ENCODE measurements at places on chromosomes 16 and 17.

- DNase-seq = no peak
Measured at GRCh38 chr17:7610641-7611040, 4.1 kb downstream of the FXR2 start.

GRCh38 chr17:70104791-70105523 lies 29.9 kb downstream of the KCNJ16 start:
- no peak for DNase-seq

- no peak for DNase-seq
Measured at GRCh38 chr17:51951741-51952140, 206.8 kb downstream of the CA10 start.

DNA sequence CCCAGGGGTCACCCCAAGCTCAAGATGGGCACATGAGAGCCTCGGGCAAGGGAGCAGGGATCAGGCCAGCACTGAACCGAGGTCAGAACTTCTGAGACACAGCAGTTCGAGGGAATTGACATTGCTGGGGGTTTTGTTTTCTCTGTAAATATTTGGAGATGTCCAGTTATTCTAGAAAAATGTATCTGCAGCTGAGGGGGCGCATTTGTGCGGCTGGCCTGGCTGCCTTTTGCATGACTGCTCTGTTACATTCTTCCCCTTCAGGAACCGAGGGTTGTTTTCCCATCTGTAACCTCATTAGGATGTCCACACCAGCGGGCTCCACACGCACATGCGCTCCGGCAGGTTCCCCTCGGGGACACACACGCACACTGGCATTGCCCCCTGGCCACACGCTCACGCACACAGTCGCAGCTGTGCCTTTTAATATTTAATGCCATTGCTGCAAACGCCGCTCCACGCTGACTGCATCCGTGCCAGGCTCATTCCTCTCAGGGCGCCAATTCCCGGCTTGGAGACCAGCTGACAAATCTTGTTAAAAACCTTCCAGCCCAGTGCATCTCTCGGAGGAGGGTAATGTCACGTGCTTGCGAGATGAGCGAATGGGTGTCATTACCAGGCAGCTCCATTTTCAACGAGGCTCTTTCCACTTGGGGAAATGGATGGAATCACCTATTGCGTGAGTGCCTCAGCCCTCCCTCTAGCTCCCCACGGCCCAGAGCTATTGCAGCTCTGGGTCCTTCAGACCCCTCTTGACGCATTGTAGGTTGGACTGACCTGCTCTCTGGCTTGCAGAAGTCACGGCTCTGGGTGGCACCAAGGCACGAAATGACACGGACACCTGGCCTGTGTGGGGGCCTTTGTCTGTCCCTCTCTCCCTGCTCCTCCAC lies 13.1 kb downstream of the CCR7 start:
- DNase-seq = no peak

- no peak for DNase-seq
Measured at GRCh38 chr17:76427501-76428231, 25.3 kb downstream of the UBE2O start.

GRCh38 chr17:1705004-1705403 lies 5.2 kb downstream of the TLCD2 start:
- DNase-seq = no peak

DNA sequence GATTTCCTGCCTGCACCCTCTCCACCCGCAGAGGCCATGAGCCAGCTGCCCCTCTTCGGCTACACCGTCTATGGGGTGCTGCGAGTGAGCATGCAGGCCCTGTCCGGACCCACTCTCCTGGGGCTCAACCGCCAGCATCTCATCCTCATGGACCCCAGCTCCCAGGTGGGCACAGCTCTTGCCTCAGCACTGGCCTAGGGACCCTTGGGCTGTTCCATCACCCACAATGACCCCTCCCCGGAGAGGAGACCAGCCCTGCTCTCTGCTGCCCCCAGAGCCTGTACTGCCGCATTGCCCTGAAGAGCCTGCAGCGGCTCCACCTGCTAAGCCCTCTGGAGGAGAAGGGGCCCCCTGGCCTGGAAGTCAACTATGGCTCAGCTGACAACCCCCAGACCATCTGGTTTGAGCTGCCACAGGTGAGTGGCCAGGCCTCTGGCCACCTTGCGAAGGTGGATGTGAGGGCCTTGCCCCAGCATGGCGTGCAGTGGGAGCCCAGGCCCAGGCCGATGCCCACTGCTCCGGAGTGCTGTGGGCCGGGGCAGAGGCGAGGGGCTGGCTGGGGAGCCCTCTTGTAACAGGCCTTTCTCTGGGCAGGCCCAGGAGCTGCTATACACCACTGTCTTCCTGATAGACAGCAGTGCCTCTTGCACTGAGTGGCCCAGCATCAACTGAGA lies 7.3 kb upstream of the SMIM5 start:
- no peak for DNase-seq

DNA sequence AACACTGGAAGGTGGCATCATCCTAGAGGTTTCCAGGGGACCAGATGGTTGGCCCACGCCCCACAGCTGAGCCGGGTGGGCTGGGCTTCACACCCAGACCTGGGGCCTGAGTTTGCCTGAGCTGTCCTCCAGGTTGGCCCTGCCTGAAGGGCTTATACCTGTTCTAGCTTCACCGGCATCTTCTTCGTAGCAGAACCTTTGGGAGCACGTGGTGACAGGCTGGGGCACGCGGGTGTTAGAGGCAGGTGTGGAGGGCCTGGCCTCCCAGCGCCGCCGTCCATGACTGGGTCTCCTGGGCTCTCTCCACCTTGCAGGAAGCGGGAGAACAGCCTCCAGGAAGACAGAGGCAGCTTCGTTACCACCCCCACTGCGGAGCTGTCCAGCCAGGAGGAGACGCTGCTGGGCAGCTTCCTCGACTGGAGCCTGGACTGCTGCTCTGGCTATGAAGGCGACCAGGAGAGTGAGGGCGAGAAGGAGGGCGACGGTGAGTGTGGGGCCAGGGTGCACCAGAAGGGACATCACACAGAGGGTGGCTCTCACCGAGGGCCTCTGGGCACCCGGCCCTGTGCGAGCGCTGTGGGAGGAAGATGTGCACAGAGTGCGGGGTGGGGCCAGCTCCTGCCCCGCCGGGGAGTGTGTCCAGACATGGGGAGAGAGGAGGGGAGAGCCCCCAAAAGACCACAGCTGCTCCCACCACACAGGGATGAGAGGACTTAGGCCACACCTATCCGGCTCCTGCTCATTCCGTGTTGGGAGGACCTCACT lies 4.6 kb upstream of the TEDC2 start:
- DNase-seq = no peak

- DNase-seq = no peak
Measured at GRCh38 chr17:8020776-8021564, 17.9 kb upstream of the ALOX15B start.

GRCh38 chr17:38707678-38708351 lies 2.7 kb downstream of the MLLT6 start:
- no peak for DNase-seq

GRCh38 chr16:57988929-57989328 lies 11.5 kb downstream of the ZNF319 start:
- DNase-seq = peak; percentile 9

DNA sequence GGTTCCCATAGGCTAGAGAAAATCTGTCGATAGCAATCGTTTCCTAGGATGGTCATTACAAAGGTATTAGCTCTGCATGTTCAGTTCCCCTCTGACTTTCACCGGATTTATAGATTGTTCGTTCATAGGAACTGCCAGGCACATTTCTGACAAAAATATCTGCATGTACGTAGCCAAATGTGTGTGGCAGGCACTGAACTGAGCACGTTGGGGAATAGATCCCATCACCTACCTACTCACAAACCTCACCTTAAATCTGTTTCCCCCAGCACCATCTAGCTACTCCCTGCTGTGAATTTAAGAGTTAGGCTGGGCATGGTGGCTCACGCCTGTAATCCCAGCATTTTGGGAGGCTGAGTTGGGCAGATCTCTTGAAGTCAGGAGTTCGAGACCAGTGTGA lies 64.5 kb upstream of the TANC2 start:
- DNase-seq = no peak

- DNase-seq = no peak
Measured at GRCh38 chr17:17723354-17724261, 42.4 kb downstream of the RAI1 start.

DNA sequence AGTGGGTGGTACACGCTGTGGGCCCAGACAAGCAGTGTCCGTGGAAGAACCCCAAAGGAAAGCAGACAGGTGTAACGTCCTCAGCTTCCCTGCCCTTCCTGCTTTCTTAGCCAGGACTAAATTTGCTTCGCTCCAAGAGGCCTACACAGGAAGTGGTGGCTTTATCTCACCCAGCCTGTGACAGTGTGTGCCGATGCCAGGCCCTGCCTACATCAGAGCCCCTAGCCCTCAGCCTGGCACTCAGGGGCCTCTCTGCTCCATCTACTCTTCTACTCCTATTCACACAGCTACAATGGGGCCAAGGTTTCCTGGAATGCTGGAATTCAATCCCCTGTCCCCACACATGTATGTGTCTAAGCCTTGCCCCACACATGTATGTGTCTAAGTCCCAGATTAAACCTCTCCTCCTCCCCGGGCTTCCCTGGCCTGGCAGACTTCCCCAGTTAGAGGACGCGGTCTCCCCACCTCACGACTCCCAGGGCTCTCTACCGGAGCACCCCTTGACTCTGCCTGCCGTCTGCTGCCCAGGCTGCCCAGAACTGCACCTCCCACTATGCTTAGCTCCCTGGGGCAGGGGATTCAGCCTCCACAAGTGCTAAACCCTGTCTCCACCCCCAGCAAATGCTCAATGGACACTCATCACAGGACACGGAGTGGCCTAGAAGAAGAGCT lies 8.2 kb downstream of the PGAP3 start:
- DNase-seq = no peak

GRCh38 chr17:80793421-80793820 lies 198.2 kb upstream of the CHMP6 start:
- DNase-seq = no peak

DNA sequence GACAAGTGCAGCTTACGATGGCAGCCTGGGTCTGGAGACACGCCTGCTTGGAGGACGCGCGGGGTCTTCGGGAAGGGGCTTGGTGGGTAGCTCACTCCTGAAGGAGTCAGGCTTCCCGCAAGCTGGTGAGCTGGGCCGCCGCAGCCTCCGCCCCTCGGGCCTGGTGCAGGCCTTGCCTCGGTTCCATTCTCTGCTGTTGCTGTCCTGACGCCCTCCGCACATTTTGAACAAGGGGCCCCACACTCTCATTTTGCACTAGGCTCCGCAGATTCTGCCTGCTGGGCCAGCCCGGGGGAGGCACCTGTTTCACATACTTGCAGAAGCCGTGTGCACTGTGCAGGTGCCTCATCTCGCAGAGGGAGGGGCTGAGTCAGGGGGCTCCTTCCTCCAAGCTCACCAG lies 31.9 kb upstream of the CBX4 start:
- no peak for DNase-seq

DNA sequence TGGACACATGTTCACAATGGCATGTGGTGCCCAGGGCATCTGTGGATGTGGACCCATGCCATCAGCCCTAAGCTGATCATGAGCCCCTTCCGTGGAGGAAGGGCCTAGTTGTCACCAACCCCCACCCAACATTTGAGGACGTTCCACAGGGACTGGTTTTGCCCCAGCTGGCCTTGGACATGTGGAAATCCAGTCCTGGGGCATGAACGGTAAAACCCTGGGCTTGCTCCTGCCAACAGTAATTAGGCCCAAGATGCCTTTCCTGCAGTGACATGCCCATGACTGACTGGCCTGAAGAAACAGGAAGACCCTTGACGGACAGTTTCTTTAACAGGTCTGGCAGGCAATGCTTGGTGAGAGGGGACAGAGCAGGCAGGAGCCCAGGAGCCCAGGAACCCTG lies 7.7 kb downstream of the TNS4 start:
- DNase-seq = no peak

- no peak for DNase-seq
Measured at GRCh38 chr16:14510939-14511799, 118.9 kb downstream of the PARN start.
